ENCODE measurements at places on chromosomes 3 and 15.

GRCh38 chr3:36705015-36705414 is 59.3 kb downstream of the DCLK3 start:
- no peak for DNase-seq

DNA sequence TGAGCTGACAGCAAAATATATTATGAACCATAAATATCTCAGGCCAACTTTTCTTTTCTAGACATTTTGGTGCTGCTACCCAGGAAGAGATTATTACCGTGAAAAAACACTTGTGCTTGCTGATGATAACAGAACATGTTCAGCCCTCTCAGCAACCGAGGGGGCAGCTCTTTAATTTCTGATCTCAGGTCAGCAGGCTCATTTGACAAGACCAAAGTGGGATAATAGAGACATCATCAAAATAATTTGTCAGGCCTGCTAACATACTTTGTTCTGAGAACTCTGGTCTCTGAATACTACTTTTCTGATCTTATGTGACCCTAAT is 645.9 kb upstream of the KCNMB2 start:
- DNase-seq: no peak

DNA sequence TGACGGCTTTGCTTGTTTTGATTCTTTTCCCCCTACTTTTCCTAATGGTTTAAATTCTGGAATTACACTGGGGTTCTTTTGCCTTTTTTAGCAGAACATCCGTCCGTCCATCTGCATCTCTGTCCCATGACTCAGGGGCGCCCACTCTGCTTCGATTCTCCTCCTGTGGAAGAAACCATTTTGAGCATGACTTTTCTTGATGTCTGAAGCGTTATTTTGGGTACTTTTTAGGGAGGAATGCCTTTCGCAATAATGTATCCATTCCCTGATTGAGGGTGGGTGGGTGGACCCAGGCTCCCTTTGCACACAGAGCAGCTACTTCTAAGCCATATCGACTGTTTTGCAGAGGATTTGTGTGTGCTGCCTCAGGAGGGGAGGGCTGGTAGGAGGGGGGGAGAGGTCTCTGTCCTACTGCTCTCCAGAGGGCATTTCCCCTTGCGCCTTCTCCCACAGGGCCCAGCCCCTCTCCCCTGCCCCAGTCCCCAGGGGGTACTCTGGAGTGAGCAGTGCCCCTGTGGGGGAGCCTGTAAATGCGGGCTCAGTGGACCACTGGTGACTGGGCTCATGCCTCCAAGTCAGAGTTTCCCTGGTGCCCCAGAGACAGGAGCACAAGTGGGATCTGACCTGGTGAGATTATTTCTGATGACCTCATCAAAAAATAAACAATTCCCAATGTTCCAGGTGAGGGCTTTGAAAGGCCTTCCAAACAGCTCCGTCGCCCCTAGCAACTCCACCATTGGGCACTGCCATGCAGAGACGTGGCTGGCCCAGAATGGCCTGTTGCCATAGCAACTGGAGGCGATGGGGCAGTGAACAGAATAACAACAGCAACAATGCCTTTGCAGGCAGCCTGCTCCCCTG is 19.5 kb upstream of the BSN start:
- DNase-seq: no peak

GRCh38 chr3:81152156-81152555 is 609.3 kb downstream of the GBE1 start:
- DNase-seq: no peak

DNA sequence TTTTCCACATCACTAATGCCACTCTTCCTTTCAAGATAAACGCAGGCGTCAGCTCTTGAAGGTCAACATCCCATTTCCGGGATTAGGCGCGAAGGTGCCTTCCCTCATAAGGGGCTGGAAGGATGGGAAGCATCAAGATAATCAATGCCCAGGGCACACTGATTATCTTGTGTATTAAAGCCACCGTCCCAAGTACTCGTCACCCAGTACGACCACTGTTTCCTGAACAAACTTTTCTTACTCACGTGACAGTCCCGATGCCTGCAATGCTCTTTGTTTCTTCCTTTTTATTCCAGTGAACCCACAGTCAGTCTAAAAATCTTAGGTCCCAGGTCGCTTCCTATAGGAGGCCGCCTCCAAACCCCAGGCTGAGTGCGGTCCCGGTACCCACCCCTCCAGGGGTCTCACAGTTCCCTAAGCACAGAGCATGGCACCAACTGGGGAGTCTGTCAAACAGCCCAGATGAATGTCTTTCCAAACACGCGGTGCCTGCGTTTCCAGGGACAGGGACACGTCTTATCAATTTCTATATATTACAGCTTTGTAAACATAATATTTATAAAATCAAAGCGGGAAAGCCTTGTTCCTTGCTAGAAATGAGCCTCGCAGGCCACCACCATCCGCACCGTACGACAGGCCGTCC is 589 bp downstream of the ANAPC13 start:
- no peak for DNase-seq

Measured in stimulated activated CD8-positive, alpha-beta memory T cell treated with anti-CD3 and anti-CD28 coated beads, Interleukin-4, amount 100 ng/mL, for 1 hour (primary cell).